ENCODE measurements at places on chromosomes 13 and 19.

GRCh38 chr13:48156466-48156865 lies 61.6 kb upstream of the MED4 start:
- DNase-seq, result no peak

- no peak for DNase-seq
These were observed 11.6 kb downstream of the HSH2D start for GRCh38 chr19:16155128-16155527.

- DNase-seq, result no peak
These were observed 142.0 kb downstream of the ZNF737 start for GRCh38 chr19:20423381-20424197.

GRCh38 chr19:33440682-33441081 lies 67.2 kb downstream of the CEBPG start:
- no peak for DNase-seq

DNA sequence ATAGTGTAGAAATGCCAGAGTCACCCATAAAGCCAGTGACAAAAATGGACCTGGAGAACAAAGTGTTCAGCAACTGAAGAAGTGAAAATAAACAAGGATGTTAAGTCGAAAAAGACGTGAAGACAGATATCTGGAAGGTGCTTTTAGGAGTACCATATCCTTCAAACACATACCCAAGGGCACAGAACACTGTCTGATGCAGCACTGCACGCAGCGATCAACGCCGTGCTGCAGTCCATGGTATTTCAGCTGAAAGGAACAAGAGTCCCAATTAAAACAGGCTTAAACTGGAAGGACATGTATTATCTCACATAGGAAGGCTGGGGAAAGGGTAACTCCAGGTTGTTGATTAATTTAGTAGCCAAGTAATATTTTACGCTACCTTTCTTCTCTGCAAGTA lies 108.2 kb downstream of the SGCG start:
- DNase-seq, result no peak

DNA sequence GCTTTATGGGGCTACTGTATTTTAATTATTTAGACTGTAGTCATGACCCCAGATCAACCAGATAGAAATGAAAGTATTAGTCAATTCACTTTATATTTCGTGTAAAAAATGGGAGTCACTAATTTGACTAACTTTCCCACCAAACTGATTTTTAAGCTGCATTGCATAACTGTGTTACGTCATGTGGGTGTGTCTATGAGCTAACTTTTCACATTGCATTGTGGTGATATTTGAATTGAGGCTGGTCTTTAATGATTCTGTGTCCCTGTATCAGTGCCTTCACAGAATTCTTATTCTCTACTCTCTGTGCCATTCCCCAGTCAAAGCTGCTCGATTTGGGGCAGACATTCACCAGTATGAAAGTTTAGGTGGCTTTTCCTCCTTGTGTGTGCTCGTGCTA lies 172.7 kb upstream of the MAB21L1 start:
- no peak for DNase-seq

- DNase-seq, result peak; percentile 81
These were observed 29.4 kb downstream of the SMIM24 start for GRCh38 chr19:3450796-3451411.

- no peak for DNase-seq
These were observed 342.7 kb downstream of the ENOX1 start for GRCh38 chr13:43444081-43444480.

GRCh38 chr13:48163061-48163460 lies 68.2 kb upstream of the MED4 start:
- DNase-seq, result no peak

- no peak for DNase-seq
These were observed 416.4 kb downstream of the DCT start for GRCh38 chr13:94063096-94063495.

DNA sequence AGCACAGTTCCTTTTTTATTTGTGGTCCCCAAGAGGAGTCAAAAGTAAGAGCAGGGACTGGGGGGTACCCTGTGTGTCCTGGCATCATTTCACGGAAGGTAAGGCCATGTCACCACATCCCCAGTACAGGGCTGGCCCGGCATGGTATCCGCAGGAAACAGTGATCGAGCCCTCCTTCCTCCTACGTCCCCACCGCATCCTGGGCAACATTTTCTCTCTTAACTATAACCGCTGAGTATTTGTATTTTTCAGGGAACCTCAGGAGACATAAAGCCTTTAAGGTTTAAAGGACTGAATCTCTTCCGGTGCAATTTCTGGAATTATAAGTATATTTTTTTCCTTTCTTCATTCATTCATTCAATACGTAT lies 13.6 kb upstream of the LATS2 start:
- DNase-seq, result no peak

GRCh38 chr19:8265872-8266271 lies 42.3 kb downstream of the CD320 start:
- DNase-seq, result no peak

- no peak for DNase-seq
These were observed 35.8 kb downstream of the TGDS start for GRCh38 chr13:94560116-94560515.

- DNase-seq, result no peak
These were observed 133.5 kb downstream of the DNAJC15 start for GRCh38 chr13:43156916-43157315.

DNA sequence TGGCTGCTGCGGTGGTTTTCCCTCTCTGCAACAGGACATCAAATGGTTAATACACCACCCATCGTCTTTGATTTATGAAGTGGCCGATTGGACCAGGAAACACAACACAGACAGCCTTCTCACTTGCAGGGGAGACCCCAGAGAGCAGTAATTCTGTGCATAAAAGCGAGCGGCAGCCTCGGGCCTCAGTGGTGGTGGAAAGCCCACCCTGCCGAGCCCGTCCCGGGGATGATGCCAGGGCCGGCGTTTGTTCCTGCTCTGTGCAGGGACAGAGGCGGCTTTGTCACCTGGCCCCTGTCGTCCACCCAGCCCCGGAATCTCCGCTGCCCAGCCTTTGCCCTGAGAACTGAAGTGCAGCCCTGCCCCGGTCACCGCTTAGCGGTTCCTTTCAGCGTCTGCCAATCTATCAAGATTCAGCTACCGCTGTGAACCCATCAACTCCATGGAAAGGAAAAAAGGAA lies 184.4 kb downstream of the TSHZ3 start:
- no peak for DNase-seq

- no peak for DNase-seq
These were observed 3.7 kb downstream of the SNRPA start for GRCh38 chr19:40754611-40755247.

- DNase-seq, result no peak
These were observed 59.9 kb upstream of the KCTD15 start for GRCh38 chr19:33736787-33737186.

DNA sequence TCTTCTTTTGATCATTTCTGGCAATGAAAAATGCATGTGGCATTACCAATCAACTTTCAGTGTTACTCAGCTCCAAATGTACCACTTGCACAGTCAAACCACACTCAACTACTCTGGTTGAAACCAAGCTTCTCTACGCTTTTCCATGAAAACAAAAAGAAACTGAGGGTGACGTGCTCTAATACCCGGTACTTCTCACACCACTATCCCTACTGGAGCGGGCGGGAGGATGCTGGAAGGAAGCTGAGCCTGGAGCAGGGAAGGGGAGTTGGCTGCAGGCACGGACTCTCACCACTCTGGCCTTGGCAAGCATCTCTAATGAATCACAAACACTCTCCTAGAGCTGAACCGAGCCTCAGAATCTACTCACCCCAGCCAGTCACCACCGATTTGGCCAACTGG lies 48.2 kb downstream of the STK24 start:
- no peak for DNase-seq

GRCh38 chr19:14073261-14073924 lies 807 bp downstream of the MISP3 start:
- no peak for DNase-seq

GRCh38 chr19:46926170-46927071 lies 65.6 kb downstream of the ARHGAP35 start:
- DNase-seq, result no peak

DNA sequence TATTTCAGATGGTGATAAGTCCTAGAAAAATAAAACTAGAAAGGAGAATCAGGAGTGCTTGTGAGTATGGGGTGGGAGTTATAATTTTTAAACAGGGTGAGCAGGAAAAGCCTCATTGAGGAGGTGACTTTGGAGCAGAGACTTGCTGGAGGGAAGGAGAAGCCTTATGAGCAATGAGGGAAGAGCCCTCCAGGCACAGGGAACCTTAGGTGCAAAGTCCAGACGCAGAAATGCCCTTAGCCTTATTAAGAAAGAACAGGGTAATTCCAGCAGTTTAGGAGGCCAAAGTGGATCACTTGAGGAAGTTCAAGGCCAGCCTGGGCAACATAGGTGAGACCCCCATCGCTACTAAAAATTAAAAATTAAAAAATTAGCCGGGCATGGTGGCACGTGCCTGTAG lies 21.0 kb upstream of the FXYD3 start:
- DNase-seq, result no peak

DNA sequence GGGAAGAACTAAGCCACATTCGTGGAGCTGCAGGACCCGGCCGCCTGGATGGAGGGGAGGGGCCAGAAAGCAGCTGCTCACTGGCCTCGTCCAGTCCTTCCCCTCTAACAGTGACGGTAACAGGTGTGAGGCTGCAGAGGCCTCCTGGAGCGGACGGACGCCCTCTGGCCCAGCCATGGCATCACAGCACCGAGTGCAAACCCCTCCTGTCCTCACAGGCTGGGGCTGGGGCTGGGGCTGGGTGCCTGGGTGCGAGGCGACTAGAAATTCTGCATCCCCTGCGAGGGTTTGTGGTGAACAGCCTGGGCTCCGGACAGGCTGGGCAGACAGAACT lies 3.6 kb downstream of the MICOS13 start:
- no peak for DNase-seq

DNA sequence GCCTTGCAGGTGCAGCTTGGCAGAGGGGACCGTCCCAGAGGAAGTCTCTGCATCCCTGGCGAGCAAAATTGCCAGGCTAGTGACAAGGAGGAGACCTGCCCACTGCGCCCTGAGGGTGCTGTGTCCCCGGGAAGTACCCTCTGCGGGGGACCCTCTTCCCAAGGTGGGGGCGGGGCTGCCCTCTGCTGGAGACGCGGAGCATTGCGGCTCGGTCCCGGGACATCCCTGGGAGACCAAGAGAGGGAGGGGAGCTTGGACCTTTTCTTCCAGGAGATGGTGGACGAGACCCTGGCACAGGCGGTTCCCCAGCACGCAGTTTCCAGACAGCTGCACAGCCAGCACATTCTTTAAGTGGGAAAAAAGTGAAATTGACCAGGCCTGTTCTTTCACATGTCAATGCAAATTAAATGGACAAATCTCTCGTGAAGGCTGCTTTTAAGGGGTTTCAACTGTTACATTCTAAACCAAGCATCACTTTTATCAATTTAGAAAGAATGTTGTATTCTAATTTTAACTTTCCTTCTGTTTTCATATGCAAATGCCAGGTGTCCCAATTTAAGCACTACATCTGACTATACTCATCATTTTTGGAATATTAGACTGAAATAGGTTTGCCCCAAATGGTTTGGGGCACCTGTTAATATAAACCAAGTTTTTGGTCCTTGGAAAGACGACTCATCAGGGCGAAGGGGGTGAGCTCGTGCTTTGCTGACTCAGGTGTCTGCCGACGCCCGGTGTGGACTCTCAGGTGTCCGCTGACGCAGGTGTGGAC lies 60.7 kb downstream of the MCF2L start:
- no peak for DNase-seq

DNA sequence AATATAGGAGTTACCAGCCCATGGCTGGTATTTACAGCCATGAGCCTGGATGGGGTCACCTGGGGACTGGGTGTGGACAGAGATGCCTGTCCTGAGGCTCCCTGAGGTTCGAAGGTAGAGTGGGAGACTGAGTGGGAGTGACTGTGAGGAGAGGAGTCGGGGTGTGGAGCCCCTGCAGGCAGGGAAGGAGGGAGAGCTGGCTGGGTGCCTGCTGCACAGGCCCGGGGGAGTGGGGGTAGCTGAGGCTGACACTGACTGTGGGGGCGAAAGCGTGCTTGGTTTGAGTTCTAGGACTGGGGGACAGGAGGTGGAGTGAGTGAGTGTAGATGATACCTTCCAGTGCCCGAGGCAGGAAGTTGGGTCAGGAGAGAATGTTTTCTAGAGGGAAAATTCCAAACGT lies 7.1 kb downstream of the RAB11B start:
- no peak for DNase-seq

DNA sequence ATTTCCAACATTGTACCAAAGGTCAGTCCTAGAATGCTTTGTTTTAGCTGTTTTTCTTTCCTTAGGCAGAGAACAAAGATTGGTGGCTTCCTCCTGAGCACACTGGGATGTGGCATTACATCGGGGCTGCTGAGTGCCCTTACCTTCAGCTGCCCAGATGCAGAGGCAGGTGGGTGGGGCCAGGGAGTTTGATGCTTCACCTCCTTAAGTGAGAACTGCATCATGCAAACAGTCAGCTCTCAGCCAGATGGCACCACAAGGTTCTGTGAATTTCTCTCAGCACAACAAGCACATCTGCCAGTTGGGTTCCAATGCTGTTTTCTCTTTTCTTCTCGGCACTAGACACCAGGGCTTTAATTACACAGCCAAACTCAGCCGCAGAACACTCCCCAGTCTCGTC lies 87.4 kb upstream of the UBL3 start:
- no peak for DNase-seq

GRCh38 chr19:11756965-11757364 lies 9.8 kb upstream of the ZNF441 start:
- no peak for DNase-seq

DNA sequence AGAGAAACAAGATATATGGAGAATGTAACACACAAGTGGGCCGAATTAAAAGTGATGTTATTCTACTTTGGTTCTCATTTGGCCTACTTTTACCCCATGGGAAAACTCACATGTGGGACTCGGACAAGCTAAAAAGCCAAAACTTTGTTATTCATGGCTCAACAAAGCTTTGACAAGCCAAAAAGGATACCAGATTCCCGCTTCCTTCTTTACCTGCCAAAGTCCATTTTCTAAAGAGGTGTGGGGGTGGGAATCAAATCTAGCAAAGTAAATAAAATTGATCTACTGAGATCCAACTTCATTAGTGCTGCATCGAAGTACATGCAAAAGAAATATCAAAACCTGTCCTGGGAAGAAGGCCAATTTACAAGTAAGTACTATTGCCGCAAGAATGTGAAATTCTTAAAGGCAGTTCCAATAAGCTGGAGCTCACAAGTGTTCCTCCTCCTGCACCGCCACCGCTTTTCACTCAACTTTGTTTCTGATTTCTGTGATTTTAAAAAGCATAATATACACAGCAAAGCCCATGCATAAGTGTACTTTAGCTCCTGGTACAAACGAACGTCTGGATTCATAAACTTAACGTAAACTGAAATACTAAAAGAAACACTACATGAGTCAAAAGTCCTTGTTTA lies 1.1 kb downstream of the LNX2 start:
- no peak for DNase-seq

GRCh38 chr13:94352057-94352456 lies 127.4 kb downstream of the DCT start:
- DNase-seq, result no peak

GRCh38 chr13:49023431-49023830 lies 47.7 kb downstream of the FNDC3A start:
- no peak for DNase-seq

- no peak for DNase-seq
These were observed 24.9 kb upstream of the ARHGEF7 start for GRCh38 chr13:111090169-111090568.

GRCh38 chr19:32800754-32801153 lies 68.8 kb downstream of the SLC7A9 start:
- DNase-seq, result no peak

All from NCI-H446 (cell line).